ENCODE measurements at places on chromosomes 13 and 19. TPM values are rescaled to one million over a fixed set of nuclear protein-coding genes. Genes with fewer than 3 reads are reported as not detected.

- DNase-seq = no peak
Observed at GRCh38 chr13:41613471-41613870, 156.1 kb downstream of the RGCC start.

GRCh38 chr13:46620029-46620428 is 67.1 kb downstream of the LRCH1 start:
- no peak for DNase-seq

DNA sequence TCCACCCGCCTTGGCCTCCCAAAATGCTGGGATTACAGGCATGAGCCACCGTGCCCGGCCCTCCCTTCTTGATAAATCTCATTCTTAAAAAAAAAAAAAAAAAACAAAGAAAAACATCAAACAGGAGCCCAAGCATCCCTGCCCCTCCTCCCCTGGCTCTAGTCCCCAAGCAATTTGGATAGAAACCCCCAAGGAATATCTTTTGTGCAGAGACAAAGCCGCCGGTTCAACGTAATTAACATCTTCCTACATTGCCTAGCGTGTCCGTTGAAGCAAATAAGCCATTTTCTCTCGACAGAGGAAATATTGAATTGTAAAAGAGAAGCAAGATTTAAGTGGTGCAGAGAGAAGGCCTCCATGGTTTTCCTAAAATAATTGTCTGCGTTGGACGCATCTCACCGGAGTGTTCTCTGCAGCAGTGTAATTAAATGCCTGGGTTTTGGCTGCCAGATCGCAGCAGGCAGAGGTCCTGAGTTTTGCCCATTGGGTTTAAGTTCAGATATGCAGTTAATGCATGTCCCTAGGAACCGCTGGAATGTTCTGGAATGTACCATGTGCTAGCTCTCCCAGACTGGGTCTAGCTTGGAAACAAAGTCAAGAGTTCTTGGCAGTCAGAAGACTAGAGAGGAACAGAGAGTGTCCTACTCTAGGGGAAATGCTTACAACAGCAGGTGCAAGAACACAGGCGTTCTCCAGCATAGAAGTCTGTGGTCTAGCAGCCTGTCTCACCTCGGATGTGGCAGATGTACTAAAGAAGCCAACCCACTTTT is 30.8 kb downstream of the PIN1 start:
- DNase-seq = no peak

DNA sequence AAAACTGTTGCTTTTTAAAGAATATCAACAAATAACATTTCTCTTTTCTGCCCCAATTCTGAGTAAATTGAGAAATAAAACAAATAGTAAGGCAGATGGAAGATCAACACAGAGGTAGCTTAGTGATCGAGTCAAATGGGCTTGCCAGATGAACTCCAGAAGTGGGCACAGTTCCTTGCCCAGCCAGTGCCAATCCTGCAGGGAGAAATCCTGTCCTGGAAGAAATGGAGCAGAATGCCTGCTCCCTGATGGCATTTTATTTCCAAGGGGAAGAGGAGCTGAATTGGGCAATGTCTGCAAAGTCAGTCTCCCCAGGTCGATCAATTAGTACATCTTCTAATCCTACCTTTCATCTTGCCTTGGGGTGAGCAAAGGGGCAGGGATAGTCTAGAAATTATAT is 225.3 kb downstream of the NHLRC3 start:
- no peak for DNase-seq

GRCh38 chr13:110107568-110108347 is 199.2 kb downstream of the COL4A1 start:
- no peak for DNase-seq

DNA sequence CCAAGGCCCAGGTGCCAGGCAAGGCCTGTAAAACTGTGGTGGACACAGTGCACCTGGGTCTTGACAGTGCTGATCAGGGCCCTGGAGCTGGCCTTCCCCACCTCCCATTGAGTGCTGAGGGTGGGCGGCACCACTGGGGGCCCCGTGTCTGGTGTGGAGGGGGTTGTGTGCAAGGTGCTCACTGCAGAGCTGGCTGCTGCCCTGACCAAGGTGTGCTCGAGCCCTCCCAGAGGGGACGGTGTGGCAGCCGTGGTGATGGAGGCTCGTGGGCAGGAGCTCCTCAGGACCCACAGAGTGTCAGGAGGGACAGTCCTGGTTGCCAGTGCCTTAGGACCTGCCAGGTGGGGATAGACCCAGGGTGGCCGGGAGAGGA is 23.0 kb downstream of the ATP4B start:
- DNase-seq = no peak

GRCh38 chr19:3942790-3943409 is 10.0 kb downstream of the NMRK2 start:
- no peak for DNase-seq

DNA sequence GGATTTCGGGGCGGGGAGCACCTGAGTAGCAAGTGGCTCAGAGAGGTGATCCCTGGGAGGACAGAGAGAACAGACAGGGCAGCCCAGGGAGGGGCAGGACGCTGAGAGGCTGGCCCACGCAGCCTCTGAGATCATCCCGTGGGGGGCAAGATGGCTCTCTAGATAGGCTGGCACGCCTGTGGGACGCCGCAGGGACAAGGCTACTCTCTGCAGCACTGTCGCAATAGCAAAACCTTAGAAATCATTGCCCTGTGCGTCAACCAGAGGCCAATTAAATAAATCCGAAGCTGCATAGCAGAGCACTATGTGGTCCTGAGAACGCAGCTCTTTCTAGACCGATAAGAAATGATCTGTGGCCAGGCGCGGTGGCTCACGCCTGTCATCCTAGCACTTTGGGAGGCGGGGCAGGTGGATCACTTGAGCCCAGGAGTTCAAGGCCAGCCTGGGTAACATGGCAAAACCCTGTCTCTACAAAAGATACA is 5.1 kb downstream of the PEX11G start:
- no peak for DNase-seq

GRCh38 chr13:79187917-79188690 is 218.0 kb downstream of the RBM26 start:
- no peak for DNase-seq

- DNase-seq = no peak
Observed at GRCh38 chr19:52345162-52345561, 9.1 kb downstream of the ZNF610 start.

DNA sequence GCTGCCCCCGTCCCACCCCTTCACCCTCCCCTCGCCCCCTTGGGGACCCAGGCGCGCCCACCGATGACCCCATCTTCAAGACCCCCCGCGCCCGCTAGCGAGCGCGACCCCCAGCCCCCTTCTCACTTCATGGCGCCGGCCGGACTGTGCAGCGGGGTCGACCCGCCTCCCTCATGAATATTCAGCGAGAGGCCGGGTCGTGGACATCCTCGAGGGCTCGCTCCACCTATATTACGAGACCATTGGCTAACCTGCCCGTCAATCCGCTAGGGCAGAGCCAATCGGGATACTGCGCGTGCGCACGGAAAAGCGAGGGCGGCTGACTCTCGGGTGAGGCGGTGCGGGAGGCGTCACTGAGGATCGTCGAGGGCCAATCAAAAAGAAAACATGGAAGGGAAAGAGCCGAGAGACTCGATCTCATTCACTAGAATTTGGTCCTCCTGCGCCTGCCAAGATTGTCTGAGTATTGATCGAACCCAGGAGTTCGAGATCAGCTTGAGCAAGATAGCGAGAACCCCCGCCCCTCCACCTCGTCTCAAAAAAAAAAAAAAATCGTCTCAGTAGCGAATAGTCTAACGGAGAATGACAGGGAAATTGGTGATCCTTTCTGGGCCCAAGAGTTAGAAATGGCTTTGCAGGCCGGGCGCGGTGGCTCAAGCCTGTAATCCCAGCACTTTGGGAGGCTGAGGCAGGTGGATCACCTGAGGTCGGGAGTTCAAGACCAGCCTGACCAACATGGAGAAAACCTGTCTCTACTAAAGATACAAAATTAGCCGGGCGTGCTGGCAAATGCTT is at the start of gene ERCC2:
TSS of gene ERCC2 (minus strand) at position 164 of the 795 bp plus-strand sequence. CDS start at position 131, 33 bp downstream.
- DNase-seq = peak; percentile 100

- no peak for DNase-seq
Observed at GRCh38 chr13:60066226-60066625, 97.5 kb downstream of the DIAPH3 start.

DNA sequence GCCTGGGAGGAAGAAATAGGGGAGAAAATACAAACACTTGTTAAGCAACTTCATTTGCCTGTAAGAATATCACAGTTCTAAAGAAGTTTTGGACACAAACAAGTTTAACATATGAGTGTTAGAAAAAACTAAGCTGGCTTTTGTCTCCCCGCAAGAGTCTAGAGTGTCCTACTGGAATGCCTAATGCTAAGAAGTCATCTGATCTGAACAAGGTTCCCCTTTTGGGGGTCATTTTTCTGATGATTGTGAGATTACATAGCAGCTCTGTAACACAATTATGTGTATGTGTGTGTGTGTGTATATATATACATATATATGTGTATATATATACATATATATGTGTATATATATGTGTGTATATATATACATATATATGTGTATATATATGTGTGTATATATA is 12.7 kb downstream of the DNMT1 start:
- DNase-seq = no peak

GRCh38 chr13:45683701-45684100 is 18.4 kb upstream of the CBY2 start:
- no peak for DNase-seq

DNA sequence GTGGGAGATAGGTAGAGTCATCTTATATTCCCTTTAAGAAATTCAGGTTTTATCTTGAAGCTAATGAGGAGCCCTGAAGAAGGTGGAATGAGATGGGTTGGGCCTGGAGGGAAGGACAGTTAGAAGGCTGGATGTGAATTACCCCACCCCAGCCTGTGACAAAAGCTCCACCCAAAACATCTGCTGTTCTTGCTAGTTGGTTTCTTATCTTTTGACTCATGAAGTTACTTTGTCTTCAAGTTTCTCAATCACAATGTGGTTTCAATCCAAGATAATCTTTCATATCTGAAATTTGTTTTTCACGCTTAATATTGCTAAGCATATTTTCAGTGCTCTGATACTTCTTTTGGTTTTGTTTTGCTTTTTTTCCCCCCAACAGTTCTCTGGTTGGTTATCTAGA is 38.3 kb upstream of the HMGB1 start:
- no peak for DNase-seq

Gene CD177
- 0.28 TPM for polyA plus RNA-seq

Gene EFNB2
- 149 TPM for polyA plus RNA-seq

Gene ATCAY
- polyA plus RNA-seq = 0.18 TPM

Gene FUT1
- 3.0 TPM for polyA plus RNA-seq

GRCh38 chr13:97120346-97120745 is 101.8 kb upstream of the MBNL2 start:
- no peak for DNase-seq

Gene SLC39A3
- 33.6 TPM for polyA plus RNA-seq

DNA sequence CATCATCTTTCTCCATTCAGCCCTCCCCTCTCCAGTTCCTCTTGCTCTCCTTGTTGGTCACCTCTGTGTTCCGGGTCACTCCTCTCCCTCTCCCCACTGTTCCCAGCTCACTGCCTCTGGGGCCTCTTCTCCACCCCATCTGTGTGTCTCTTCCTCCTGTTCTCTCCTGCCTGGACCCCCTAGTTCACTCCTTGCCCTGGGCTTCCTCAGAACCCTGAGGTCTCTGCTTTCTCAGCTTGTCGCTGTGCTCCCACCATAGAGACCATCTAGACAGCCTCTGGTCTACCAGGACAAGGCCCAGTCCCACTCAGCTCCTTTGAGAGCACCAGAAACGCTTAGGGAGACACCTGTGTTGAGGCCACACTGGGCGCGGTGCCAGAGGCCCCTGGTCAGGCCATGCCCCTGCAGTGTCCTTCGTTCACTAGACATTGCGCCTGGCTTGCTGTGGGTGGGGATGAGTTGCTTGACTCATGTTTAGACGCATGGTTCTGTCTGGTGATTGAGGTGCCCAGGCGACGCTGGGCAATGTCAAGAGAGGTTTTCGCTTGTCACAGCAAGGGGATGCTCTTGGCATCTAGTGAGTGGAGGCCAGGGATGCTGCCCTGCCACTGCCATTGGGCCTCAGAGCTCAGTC is 4.8 kb downstream of the LENG9 start:
- no peak for DNase-seq

GRCh38 chr19:41869374-41869955 is 7.6 kb upstream of the CD79A start:
- no peak for DNase-seq

Gene PLK5
- 0.16 TPM for polyA plus RNA-seq

- DNase-seq = no peak
Observed at GRCh38 chr19:33414667-33415605, 41.4 kb downstream of the CEBPG start.

GRCh38 chr19:18014197-18014596 is 6.2 kb downstream of the ARRDC2 start:
- DNase-seq = no peak

DNA sequence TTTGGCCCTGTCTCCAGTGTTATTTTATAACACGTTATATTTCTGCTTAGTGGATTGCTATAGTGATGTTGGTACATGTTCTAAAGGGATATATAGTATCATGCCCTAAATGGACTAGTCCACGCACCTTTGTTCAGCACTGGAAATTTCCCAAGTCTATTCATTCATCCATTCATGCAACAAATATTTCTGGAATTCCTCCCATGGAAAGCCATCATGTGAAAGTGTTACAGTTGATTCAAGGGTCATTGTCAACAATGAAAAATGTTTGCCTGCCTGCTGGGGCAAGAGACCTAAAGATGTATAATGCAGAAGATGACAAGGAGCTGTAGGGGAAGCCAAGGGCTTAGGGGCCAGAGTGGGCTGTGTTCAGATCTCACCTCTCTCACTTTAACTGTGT is 10.8 kb upstream of the HSPH1 start:
- DNase-seq = no peak

- no peak for DNase-seq
Observed at GRCh38 chr19:41933693-41934426, 5.6 kb upstream of the ERFL start.

Gene SLC6A16
- 2.6 TPM for polyA plus RNA-seq

DNA sequence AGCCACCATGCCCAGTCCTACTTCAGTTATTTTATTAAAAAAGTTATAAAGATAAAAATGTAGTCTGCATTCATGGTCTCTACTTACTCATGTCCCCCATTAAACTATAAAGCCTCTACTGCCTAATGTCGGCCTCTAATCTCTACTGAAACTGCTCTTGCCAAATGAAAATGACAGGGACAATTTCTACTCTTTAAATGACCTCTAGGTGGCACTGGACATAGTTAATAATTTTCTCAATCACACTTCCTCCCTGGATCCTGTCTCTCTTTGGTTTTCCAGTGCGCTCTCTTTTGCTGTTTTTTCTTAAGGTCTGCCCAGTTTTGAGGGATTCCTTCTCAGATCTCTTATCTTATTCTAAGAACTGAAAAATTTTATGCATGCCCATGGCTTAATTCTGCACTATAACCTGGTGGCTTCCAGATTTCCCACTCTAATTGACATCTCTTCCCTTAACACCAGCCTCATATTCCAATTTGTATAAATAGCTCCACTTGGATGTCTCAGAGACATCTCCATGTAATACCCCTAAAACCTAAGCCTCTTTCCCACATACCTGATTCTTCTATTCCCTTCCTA is 54.3 kb downstream of the MTMR6 start:
- DNase-seq = no peak

Gene AXL
- 33.9 TPM for polyA plus RNA-seq

GRCh38 chr19:46025835-46026234 is 3.0 kb upstream of the PGLYRP1 start:
- DNase-seq = no peak

DNA sequence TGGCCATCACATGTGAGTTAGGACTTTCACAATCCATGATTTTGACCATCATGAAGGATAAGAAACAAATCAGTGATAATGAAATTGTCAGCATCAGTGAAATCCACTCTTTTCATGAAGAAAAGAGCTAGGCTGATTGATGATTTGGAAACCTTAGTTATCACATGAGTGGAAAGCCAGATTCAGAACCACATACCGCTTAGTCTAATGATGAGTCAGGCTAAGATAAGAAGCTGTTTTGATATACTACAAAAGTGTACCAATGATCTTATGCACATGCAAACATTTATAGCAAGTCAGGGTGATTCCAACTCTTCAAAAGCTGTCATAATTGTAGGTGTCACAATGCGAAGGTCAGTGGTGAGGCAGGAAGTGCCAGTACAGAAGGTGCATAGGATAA is 519.3 kb downstream of the GPC6 start:
- DNase-seq = no peak

Gene PRR19
- polyA plus RNA-seq = 1.3 TPM
